ENCODE measurements at places on chromosomes 1 and 21.

DNA sequence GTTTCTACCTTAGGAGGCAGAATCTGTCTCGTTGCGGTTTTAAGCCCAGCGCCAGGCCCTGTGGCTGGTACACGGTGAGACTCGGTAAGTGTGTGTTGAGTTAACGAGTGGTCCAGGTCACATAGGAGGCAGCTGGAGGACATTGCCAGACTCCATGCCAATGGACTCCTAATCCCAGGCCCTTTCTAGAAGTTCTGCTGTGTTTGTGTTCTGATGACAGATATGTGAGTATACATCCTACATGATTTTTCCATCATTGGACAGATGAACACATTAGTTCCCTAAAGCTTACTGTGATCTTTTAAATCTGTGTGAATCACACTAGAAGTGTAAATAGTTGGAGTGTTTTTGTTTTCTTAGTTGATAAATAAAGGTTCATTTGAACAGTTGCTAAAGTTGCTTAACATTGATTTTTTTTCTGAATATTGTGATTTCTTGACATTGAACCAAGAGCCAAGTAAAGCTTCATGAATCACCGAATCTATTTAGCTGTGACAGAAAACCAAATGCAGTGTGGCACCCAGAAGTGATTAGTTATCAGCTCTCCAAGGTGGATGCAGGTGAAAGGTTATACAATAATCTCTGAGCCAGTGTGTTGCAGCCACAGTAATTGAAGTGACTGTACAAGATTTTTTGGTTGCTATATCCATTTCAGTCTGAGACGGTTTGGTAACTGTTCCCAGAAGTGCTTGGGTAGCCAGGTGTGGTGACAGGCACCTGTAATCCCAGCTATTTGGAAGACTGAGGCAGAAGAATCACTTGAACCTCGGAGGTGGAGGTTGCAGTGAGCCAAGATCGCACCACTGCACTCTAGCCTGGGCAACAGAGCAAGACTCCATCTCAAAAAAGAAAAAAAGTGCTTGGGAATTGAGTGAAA, 46.3 kb downstream of the DOP1B start:
- no peak for DNase-seq

- no peak for DNase-seq
These were observed 29.5 kb downstream of the CAPN2 start for GRCh38 chr1:223741861-223742260.

DNA sequence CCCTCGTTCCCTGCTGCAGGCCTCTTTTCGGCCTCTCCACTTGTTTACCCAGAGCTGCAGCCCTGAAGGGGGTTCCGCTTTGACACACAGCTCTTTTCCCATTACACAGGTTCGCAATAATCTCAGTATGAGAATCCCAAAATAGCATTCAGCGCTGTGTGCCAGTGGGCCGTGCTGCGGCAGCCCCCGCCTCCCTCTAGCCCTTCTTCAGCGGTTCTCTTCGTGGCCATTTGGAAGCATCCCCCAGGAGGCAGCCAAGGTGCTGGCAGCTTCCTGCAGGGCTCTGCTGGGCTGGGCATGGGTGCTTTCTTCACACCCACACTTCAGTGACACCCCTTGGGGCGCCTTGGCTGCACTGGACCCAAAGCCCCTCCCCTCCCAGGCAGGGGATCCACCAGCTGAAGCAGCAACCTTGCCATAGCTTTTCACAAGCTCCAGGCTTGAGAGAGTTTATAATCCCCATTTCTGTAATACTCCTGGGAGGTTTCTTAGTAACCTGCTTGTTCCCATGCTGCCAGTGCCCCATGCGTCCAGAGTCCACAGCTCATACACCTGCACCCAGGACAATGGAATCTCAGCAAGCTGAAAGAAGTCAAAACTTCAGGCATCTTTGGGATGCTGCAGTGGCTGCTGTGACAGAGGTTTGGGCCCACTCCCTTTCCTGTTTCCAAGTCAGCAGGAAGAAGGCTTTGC, 8.1 kb downstream of the NCF2 start:
- DNase-seq = no peak

DNA sequence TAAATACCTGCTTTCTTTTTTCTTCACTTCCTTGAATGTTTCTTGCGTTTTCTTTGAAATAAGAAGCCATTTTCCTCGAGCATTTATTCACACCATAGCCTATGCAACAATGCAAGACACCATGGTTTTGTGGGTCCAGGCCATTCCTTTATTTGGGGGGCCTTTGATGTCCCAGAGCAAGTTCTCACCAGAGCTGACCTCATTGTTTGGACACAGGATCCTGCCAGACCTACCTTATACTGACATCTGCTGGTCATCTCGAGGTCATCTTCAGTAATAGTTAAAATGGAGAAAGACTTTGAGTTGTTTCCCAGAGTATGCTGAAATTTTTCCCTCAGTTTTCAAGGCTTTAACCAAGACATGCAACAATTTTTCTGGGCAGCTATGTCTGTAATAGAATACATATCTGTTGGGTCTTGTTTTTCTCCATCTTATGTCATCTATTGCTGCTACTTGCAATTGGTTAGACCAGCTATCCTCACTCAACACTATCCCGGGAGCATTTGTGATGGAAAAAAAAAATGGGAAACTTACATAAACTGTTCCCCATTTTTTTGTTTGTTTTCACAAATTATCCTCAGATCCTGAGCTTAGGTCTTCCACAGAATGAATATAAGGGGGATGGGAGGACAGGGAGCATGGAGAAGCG, 34.0 kb upstream of the BACE2 start:
- no peak for DNase-seq

DNA sequence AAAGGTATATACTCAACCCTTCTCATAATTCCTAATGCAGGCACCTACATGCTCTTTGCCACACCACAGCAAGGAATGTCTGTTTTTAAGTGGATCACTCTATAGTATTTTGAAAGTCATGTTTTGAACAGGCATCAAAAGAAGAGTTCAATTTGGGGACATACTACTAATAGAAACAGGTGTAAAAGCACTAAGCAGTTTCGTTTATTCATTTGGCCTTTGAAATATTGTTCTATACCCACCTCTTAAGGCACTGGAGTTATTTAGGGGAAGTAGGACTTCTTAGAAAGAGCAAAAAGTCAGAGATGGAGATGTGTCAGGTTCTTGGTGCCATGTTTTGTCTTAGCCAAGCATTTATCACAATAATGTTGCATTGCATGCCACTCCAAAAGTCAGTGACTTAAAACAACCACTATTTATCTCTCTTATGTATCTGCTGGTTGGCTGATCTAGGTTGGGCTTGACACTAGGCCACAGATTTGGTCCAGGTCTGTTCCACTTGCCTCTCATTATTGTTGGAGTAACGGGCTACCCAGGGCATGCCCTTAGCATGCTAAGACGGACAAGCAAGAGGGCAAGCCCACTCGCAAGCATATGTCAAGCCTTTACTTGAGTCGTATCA, 107.5 kb downstream of the RGL1 start:
- DNase-seq = no peak

- DNase-seq = no peak
These were observed 56.9 kb downstream of the ENAH start for GRCh38 chr1:225595974-225596551.

DNA sequence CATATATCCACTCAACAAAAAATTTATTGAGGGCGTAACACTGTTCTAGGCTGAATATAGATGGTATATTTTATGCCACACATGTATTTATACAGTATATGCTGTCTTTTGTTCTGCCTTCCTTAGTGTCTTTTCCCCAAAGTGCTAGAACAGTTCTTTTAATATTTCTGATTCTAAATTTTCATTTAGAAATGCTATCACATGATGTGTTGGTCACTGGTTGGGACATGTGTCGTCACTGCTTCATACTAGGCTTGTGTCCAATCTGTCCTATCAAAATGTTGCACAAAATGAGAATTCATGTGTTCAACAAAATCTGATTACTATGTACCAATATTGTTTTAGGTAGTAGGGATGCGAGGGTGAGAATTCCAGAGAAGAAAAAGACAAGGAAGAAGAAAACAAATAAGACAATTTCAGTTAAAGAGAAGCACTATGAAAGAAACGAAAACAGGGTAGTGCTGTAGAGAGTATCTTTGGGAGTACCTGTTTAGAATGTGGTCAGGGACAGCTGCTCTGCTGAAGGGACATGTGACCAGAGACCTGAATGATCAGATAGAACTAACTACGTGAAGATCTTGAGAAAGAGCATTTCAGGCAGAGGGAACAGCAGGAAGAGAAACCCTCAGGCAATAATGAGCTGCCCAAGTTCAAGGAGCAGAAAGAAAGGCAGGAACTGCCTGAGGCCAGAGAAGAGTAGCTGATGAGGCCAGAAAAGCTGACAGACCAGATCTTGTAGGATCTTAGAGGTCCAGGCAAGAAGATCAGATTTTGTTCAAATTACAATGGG, 1.3 kb downstream of the KMO start:
- no peak for DNase-seq

GRCh38 chr1:204139088-204139487, 12.8 kb downstream of the ETNK2 start:
- no peak for DNase-seq

- no peak for DNase-seq
These were observed 18.6 kb upstream of the RASAL2 start for GRCh38 chr1:178075333-178075732.

DNA sequence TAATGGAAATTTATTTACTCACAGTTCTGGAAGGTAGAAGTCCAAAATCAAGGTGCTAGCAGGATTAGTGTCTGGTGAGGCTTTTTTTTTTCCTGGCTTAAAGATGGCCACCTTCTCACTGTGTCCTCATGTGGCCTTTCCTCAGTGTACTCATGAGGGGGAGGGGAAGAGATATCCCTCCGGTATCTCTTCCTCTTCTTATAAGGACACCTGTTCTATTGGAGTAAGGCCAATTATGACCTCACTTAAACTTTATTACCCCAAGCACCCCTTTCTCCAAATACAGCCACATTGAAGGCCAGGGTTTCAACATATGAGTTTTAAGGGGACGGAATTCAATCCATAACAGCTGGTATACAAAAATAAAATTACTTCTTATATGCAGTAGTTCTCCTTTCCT, 203.7 kb upstream of the C1orf87 start:
- no peak for DNase-seq

DNA sequence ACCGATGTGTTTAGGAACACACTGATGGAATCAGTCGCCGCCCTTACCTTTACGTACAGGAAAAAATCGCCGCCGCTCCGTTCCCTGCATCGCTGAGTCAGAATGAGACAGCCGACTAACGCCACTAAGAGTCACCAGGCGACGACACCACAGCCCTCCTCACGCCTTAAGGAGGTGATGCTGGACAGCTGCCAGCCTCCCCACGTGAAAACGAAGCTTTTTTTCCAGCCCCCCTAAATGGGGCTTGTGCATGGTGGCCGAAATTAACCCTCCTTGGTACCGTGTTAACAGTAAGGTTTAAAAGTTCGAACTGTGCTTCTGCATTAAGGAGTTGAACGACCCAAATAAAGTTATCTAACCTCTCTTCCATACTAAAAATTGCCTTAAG, 511 bp downstream of the DNTTIP2 start:
- no peak for DNase-seq

- no peak for DNase-seq
These were observed 917.9 kb upstream of the B3GALT2 start for GRCh38 chr1:194104247-194104844.

DNA sequence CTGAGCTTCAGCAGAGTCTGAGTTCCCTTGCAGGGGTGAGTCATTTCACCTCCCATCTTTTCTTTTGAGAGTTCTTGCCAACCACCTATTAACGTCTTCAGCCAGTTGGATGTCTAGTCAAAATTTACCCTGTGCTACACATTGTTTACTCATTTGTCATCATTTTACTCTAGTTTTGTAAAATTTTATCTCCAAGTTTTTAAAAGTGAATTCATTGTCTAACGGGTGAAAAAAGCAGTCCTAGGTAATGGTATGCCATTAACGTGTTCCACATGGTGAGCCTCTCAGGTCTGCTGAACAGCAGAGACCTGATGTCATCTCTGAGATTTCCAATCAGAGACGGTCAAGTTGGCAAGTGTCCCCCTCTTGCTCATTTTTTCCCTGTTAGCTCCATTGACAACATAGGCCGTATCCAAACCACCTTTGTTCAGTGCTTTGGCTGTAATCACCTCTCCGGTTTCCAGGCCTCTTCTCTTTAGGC, 85.4 kb downstream of the TBX15 start:
- no peak for DNase-seq

DNA sequence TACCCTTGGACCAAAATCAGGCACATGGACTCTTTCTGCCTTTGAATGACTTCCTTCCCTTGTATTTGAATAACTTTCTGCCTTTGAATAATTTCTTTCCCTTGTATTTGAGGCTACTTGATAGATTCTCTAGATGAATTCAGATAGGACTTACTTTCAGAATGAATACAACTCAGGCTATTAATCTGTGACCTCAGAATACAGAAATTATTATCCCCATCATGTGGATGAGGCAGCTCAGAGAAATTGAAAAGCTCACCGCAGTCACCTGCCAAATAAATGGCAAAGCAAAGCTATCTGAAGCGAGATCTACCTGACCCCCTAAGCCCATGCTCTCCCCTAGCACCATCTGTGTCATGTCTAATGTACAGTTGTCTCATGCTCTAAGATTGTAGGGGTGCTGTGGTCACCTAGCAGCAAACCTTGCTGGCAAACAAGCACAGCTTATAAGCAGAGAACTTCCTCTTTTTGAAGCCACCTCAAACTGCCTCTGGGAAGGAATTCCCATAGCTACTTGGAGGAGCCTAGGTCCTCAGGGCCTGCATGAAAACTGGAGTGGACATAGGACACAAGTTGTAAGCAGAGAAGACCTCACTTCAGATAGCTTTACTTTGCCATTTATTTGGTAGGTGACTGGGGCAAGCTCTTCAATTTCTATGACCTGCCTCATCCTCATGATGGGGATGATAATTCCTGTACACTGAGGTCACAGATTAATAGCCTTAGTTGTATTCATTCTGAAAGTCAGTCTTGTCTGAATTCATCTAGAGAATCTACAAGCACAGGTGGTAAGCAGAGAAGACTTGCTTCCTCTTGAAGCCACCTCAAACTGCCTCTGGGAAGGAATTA, 66.1 kb downstream of the FASLG start:
- DNase-seq = no peak

DNA sequence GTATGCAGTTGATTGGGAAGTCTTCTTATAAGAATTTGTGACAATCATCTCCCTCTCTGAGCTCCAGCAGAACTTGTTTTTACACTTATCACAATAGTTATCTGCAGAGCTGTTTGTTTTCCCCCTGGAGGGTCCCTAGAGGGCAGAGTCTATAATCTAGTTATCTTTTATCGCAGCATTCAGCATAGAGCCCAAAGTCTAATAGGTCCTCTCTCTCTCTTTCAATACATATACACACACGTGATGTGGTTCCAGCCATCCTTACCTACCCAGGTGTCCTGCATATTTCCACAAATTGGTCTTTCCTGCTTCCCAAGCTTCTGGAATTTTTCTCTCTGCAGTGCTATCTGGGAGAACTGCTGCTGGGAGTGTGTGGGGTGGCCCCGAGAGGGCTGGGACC, 229.6 kb upstream of the KIAA0040 start:
- DNase-seq = no peak

- no peak for DNase-seq
These were observed 27.8 kb upstream of the EPS8L3 start for GRCh38 chr1:109791495-109792043.

Measured in esophagus squamous epithelium (tissue), 5 donors.